ENCODE measurements at places on chromosomes 7 and 10.

GRCh38 chr7:10934292-10934691 is 39.4 kb upstream of the PHF14 start:
- no peak for DNase-seq

GRCh38 chr7:40393660-40394059 is 258.9 kb downstream of the SUGCT start:
- DNase-seq, result no peak

- DNase-seq, result no peak
Measured at GRCh38 chr10:126104767-126105166, 208.4 kb downstream of the FANK1 start.

DNA sequence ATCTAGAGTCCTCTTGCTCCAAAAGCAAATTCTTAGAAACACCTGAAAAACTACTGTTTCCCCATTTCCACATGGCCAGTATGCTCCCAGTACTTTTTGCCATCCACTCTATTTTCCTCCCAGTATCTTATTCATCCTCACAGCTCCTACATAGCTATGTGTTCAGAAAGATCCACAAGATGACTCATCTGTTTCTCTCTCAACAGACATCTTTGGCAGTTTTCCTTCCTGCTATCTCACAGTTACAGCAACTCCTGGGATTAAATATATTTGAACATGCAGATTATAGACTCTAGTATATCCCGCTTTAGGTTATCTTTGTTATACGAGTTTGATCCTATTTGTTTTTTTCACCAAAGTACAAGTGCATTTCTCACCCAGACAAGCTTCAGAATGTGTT is 675.6 kb upstream of the POT1 start:
- no peak for DNase-seq

- no peak for DNase-seq
Measured at GRCh38 chr7:152857272-152857671, 97.7 kb downstream of the ACTR3B start.

DNA sequence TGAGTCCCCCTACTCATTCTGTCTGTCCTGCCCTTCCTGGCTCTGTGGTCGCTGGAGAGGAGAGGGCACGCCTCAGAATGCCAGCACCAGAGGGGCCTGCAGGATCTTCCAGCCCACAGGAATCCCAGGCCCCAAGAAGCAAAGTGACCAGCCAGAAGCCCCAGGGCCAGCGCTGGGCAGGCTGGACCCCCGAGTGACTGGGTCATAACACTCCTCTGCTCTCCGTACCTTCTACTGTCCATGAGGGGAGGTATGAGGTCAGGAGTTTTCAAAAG is 102.6 kb upstream of the GPR26 start:
- DNase-seq, result no peak

- DNase-seq, result no peak
Measured at GRCh38 chr10:80522756-80523363, 14.8 kb upstream of the SH2D4B start.

GRCh38 chr10:43688348-43688892 is 39.7 kb upstream of the ZNF32 start:
- DNase-seq, result no peak

DNA sequence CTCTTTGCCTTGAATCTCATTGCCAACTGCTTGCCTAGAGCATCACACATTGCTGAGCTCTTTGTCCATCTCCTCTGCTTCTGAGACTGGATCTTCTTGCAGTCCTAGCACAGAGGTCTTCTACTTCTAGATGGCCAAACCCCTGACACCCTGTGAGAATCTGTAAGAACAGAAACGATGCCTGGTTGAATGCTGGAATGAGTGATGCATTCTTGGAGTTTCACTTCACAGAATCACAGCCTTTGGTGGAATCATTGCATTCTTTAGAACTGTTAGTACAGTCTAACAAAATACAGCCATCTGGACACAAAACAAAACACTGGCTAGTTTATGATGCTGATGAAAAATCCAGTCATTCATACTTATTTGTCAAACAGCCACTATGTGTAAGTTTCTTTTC is 141.7 kb upstream of the ITGB1 start:
- no peak for DNase-seq

- no peak for DNase-seq
Measured at GRCh38 chr7:150999497-151000230, 8.8 kb downstream of the NOS3 start.

- DNase-seq, result no peak
Measured at GRCh38 chr7:107394831-107395230, 75.0 kb upstream of the GPR22 start.

DNA sequence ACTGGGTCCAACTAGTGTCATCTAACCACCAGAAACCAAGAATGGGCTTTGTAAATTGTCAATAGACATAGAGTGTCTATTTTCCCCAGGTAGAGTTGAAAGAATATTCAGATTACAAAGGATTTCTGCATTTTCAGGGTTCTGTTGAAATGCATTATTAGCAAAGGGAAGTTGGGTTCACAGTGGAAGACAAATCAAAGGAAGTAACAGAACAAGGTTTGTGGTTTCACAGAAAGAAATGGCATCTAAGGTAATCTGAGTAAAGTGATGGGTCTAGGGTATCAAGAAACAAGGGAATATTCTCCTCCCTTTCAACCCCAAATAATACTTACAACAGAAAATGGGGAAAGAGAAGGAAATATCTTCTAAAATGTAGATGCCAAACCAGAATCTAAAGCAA is 25.8 kb downstream of the CEP41 start:
- no peak for DNase-seq

- no peak for DNase-seq
Measured at GRCh38 chr7:117278040-117278439, 44.8 kb downstream of the WNT2 start.

GRCh38 chr10:88889559-88890337 is 9.7 kb downstream of the STAMBPL1 start:
- no peak for DNase-seq

- DNase-seq, result no peak
Measured at GRCh38 chr10:126838316-126838715, 66.9 kb upstream of the DOCK1 start.

DNA sequence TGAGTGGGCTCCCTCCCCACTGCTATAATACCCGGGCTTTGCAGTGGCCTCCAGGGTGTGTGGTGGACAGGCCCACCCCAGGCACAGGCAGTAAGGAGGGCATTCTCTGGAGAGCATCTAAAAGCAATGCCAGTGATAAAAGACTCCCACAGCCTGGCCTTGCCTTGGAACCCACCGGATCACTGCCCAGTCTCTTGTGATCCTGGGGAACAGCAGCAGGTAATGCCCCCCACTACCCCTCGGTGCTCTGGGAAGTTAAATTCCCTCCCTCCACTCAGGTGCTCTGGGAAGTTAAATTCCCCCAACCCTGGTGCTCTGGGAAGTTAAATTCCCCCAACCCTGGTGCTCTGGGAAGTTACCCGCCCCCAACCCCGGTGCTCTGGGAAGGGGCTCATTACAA is 565.2 kb downstream of the TCERG1L start:
- DNase-seq, result no peak

DNA sequence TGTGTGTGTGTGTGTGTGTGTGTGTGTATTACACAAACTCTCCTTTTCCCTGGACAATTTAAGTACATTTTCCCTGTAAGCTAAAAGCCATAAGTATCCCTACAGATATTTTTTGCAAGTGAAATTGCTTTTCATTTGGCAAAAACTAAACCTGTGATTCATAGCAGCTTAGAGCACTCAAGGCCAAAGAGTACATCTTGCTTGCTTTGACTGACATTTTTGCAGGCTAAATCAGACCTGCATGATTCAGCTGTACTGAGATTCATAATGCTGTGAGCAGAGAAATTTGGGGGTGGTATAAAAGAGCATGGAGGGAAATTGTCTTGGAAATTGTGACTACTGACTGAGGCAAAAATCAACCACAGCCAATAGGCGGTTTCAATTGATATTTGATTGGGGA is 500.4 kb downstream of the GFRA1 start:
- no peak for DNase-seq

- DNase-seq, result no peak
Measured at GRCh38 chr7:151902311-151902710, 25.4 kb upstream of the PRKAG2 start.

GRCh38 chr7:148495605-148496004 is 95.0 kb upstream of the C7orf33 start:
- no peak for DNase-seq

DNA sequence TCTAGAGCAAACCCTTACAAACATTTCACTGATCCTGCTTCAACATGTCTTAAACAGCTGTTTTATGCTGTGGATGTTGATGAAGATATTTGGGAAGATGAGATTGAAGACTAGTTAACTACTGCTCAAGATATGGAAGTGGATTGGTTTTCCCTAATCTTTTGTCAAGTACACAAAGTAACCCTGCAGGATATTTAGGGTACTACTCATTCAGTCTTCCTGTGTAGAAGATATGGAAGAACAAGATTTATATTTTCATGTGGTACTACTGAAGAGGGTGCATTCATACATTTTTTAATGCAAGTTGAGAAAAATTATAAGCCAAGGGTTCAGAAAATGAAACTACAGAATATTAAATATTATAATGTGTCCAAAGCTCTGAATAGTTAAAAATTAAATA is 18.3 kb upstream of the TMEM140 start:
- DNase-seq, result no peak

DNA sequence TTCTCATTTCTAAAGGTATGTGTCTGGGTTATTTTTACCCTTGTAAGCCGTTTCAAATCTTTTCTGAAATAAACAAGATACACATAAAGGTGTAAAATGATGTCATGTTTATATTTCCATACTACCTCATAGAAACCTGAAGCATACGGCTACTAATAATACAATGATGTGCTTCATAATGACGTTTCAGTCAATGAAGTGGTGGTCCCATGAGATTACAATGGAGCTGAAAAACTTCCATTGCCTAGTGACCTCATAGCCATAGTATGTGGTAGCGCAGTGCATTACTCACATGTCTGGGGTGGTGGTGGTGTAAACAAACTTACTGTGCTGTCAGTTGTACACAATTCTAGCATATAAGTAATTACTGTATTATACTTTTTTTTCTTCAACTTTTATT is 24.9 kb downstream of the EPDR1 start:
- DNase-seq, result no peak

DNA sequence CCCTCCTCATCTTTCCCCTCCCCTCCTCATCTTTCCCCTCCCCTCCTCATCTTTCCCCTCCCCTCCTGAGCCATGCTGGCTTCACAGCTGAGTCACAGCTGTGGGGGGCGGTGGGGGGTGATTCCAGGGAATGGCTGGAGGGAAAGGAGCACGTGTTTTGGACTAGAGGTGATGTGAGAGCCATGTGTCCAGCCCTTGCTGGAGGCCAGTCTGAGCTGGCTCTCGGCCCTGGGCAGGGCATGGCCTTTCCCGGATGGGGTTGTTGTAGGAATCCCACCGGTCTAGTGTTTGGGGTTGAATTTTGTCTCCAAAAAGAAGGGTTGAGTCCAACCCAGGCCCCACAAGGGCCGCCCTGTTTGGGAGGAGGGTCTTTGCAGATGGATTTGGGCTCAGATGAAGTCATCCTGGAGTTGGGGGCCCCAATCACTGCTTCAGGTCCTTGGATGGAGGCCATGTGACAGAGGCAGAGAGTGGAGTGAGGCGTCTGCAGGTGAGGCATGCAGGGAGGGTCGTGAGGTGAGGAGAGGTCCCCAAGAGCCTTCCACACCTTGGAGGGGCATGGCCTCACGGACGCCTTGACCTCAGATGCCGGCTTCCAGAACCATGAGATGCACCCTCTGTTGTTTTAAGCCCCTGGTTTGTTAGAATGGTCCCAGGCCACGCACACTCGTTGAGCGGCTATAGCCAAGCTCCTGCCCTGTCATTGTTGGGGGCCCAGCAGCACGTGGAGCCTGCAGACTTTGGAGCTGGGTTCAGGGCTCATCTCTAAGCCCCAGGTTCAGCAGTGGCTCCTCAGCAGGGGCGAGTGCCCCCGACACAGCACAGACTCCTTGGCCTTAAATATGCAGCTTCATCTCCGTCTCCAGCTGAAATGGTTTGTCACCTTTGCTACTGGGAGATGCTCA is 101.6 kb downstream of the DNAJB6 start:
- no peak for DNase-seq

- DNase-seq, result no peak
Measured at GRCh38 chr10:122054048-122055025, 65.4 kb downstream of the TACC2 start.

DNA sequence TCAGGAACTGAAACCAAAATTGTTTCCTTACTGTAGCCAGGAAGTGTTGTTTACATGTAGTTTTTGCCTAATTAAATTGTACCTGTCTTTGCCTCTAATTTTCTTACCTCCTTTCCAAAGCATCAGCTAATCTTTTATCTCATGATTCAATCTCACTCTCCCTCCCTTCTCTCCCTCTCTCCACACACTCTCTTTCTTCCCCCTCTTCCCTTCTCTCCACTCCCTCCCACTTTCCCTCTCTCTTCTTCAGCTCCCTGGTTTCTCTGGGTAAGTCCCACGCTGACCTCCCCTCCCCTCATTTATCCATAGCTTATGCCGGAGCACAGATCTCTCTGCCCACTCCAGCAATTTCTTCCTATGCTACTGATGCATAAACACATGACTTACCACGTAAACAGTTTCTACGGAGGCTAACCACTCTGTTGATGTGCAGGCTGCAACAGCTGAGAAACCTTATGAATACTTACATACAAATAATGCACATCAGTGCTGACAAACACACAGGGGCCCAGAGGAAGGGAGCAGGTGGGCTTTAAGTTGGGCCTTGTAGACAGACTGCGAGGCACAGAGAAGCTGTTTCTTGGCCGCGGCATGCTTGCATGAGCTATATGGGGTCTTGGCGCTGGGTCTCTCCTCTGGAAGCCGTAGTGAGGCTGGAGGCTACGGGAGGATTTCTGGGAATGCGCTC is 174.4 kb upstream of the PLXNA4 start:
- no peak for DNase-seq

GRCh38 chr7:149686011-149686410 is 87.4 kb downstream of the ZNF467 start:
- no peak for DNase-seq

DNA sequence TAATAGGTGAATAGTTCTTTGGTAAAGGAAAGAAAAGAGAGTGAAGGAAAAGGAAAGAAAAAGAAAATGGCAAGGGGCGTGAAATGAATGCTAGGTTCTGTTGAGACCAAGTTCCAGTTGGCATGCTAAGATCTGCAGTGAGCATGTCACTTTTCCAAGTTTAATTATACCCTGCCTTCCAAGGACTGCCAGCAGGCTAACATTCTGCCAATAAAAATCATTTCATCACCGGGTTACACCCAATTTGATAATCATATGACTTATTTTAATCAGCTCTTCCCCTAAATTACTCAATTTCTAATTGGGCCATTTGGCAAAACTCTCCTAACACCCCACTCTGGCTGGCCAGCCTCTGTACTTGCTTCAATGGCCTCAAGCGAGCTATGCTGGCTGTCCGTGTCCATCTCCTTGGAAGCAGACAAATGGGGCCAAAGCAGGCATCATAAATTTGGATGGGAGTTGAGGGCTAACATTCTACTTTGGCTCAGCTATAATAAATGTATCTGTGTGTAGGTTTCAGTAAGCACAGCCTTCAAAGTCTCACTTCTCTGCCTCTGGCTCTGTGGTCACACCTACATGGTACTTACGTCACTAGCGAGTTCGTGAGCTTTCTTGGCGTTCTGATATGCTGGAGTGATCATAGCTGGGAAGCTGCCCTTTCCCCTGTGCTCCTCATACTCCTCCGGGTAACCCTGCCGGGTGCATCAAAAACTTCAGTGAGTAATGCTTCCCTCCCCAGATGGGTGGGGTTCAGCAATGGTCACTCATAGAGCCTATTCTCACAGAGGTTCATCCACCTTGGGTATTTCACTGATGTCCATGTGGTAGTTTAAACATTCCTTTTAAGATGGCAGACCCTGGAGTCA is 17.3 kb downstream of the NRAP start:
- no peak for DNase-seq

Measured in cerebellar nuclear complex (tissue), 1 donor.